MV-4-11 (cell line): ENCODE measurements at places on chromosomes 6 and 20.

GRCh38 chr6:111804627-111805235 lies 68.5 kb downstream of the FYN start:
- peak; percentile 58 for DNase-seq

- DNase-seq = peak; percentile 65
Measured at GRCh38 chr6:150788089-150788488, 77.4 kb upstream of the MTHFD1L start.

DNA sequence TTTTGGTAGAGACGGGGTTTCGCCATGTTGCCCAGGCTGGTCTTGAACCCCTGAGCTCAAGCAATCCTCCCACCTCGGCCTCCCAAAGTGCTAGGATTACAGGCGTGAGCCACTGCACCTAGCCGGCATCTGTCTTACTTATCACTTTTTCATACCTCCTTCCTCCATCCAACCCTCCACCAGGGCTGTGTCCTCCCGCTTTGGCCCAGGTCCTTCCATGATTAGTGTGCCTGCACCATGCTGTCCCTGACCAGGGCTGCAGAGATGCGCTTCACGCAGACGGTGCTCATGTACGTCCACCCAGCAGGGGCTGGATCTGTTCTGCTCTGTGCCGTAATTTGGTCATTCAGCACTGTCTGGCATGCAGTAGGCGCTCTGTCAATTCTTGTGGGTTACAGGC lies 85.8 kb downstream of the SRC start:
- no peak for DNase-seq

DNA sequence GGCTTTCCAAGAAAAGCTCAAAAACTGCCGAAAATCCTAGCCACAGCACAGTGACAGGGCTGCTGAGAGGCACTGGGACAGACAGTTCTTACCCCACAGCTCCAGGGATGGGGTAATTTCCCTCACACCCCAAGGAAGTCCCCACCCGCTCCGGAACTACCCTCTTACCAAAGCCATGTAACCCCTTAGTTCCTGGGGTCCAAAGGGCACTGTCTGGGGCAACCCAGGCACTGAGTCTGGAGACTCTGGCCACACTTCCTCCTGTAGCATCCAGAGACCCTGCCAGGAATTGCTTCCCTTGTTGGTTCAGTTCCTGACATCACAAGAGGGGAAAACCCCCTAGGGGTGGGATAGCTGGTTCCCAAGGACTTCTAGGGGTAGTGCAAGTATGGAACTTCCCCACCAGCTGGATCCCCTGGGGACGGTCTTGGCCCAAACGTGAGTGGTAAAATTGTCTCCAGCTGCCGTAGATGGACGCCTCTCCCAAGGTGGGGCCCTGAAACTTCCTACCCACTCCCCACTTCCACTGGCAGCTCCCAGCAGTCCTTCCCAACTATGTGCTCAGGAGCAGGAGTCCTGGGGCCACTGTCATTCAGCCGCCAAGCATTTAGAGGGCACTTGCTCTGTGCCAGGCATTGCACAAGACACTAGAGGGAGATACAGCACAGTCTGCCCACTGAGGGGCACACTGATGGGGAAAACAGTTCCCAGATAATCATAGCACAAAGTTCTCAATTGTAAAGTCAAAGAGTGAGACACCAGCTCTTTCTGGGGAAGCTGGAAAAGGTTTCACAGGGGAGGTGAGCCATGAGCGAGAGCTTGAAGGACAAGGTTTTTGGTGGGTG lies 17.2 kb upstream of the HCK start:
- peak; percentile 60 for DNase-seq

DNA sequence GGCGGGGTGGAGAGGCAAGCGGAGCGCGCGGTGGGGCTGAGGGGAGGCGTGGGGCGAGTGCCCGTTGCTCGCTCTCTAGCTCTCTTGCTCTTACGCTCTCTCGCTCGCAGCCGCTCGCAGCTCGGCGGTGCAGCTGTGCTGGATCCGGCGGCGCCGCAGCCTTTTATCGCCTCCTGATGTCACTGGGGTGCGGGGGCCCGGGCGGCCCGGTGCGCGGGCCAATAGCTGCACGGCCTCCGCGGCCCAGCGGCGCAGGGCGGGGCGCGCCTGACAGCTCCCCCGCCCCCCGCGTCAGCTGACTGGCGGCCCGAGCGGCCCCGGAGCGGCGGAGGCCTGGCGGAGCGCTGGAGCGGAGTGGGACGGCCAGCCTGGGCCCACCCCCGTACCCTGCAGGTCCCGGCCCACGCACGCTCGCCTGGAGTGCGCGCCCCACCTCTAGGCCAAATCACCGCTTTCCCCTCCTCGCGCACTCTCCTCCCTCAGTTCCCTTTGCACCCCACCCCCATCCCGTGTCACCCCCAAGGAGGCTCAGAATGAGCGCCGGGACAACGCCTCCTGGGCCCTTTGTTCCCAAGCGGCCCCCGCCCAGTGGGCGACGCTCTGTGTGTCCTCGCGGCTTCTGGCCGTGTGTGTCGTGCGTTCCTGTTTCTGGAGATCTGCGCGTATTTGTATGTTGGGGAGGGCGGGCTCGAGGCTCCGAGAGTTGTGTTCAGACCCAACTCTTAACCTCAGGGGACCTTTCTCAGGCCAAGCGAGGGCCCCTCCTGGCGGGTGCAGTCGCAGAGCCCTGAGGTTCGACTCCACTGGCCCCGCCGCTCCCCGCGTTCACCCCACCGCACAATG lies at the start of gene MAFB:
Gene MAFB, minus strand, starts transcription at position 137 of the 843 bp plus-strand sequence. CDS start 386 bp downstream, outside the sequence.
- DNase-seq = peak; percentile 49

- no peak for DNase-seq
Measured at GRCh38 chr6:2949121-2949520, 22.2 kb downstream of the SERPINB6 start.

DNA sequence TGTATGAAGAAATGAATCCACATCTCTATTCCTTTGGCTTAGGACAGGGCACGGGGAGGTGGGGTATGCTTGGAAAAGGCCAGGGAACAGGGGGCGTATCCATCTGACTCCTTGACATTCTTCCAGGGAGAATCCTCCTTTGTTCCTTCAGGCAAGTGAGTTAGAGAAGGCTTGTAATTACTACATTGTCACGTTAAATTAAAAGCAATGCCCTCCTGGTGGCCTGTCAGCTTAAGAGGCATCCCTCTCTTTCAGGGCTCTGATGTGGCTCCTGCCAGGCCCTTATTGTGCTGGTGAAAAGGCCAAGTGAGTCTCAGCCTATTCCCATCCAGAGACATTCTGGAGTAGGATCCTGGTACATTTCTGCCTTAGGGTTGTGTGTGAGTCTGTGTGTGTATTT lies 128.3 kb downstream of the FOXA2 start:
- no peak for DNase-seq

GRCh38 chr6:167711768-167712730 lies 114.7 kb upstream of the AFDN start:
- DNase-seq = peak; percentile 56

GRCh38 chr6:130585587-130585986 lies 219.8 kb downstream of the TMEM200A start:
- DNase-seq = no peak

- DNase-seq = no peak
Measured at GRCh38 chr6:121506761-121507754, 71.6 kb downstream of the GJA1 start.

DNA sequence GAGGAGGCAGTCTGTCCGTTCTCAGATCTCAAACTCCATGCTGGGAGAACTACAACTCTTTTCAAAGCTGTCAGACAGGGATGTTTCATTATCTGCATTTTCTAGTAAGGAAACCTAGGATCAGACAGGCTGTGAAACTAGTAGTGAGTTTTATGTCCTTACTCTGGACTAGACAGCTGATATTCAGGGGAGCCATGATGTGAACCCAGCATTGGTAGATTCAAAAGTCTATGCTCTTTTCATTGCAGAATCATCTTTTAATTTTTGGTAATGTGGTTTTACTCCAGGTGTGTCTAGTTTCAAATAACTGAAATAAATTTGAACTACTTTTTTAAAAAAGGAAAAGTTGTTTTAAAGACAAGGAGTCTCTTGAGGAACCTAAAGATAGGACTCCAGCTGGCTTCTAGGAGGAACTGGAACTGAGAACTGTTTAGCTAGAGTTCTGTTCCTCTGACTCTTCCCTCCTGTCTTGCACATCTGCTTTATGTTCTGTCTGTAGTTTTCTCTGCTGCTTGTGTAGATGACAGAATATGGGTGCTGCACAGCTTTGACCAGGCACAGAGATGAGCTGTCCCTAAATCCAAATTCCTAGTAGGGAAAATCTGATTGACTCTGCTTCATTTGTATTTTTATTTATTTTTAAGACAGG lies 27.8 kb upstream of the RNF144B start:
- peak; percentile 89 for DNase-seq

DNA sequence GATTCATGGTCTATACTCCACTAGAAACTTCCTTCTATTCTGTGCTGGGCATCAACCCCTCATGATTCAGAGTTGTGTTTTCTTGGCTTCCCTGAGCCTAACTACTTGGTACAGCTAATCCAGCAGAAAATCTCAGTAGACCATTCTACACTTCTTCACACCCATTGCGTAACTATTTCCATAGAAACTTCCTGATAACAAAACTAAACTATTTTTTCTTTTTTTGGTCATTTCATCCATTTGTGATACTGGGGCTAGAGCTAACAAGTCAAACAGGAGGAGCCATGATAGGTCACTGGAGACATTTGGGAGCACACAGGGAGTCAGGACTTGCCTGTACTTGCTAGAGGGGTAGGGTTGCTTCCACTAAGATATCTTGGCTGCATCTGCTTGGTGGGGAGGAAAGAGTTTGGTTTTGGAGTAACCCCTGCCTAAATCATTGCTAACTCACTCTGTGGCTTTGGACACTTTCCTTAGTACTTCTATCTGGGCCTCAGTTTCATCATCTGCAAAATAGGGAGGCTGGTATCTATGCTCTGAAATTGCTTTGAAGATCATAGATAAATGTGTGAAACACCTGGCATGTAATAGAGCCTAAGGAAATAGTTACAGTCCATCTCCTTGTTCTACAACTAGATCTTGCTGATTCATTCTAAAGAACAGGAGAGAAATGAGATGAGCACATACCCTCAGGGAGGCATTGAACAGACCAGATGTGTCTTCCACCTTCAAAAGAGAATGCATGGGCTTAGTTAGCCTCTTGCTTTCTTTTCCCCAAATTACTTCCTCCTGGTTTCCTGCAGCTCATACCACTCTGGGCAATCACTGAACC lies 127.9 kb upstream of the ADGRF1 start:
- DNase-seq = peak; percentile 62

- DNase-seq = no peak
Measured at GRCh38 chr6:52503851-52504781, 72.7 kb downstream of the TRAM2 start.

GRCh38 chr6:117290173-117290846 lies 25.0 kb downstream of the VGLL2 start:
- DNase-seq = no peak

DNA sequence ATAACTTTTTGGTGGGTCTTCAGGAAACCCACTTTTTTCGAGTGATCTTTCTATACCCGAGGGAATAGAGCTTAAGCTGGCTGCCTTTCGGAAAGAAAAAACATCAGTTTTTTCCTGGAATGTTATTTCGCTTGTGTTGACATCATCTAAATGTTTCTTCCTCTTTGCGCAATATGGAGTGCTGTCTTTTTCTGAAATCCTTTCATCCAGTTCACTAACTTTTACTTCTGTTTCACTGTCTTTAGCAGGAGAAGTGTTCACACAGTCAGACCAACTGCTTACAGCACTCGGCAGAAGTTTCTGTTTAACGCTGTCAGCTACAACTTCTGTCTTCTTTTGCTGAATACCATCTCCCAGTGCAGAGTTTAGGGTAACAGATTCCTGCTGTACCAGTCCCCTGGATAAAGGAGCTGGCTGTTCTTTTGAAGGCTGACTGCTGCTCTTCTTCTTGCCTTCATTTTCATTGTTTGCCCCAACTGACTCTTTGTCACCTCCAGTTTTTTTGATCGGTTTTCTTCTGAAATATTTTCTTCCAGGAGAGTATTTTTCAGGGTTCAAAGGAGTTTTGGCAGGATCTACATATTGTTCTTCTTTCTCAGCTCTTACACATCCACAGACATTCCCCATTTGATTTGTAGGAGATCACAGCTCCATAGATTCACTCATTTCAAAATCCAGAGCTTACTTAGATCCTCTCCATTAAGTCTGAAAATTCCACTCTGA lies 50.0 kb upstream of the DST start:
- peak; percentile 61 for DNase-seq

- no peak for DNase-seq
Measured at GRCh38 chr6:6920114-6920986, 187.4 kb upstream of the RREB1 start.

DNA sequence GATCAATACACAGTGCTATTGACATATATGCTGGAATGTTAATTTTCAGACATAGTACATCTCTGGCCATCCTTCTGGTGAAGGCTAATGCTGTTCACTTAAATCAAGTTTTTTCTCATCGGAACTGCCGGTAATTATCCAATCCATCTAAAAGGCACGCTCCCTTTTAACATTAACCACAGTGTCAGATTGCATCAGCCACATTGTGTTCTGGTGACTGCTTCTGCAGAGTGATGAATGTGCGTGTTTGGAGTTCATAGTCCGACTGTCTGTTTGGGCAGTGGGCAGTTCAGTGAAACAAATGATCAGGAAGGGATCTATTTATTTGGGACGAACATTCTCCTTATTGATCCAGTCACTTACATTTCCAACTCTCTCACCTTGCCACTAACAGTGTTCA lies 49.5 kb downstream of the SOBP start:
- no peak for DNase-seq

DNA sequence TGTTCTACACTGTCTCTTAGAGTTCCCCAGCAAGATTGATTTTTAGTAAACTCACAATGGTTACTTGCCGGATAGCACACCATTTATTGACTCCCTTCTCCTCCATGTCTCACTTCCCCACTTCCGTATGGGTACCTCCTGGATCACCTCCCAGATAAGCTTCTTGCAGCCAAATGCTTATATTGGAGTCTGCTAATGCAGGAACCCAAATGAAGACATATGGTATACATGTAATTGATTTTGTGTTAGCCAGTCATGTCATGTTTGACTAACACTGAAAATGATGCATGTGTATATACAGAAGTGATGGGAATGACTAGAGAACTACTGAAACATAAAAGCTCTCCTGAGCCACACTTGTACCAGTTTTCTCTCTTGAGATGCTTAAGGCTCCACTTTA lies 46.1 kb upstream of the TMX4 start:
- no peak for DNase-seq

- DNase-seq = no peak
Measured at GRCh38 chr6:91486200-91486599, 899.3 kb upstream of the MAP3K7 start.

DNA sequence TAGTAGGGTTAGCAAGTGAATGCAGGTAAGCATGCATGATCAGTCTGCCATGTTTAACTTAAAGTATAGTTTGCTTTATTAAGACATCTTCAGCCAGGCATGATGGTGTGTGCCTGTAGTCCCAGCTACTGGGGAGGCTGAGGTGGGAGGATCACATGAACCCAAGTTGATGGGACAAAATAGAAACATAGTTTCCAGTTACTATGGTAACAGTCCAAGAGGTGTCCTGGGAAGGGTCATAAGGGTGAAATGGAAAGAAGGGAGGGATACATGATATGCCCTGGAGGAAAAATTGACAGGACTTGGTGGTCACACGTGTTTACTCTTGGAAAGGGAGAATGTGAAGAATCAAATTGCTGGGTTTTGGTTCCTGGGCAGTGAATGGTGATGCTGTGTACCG lies 139.6 kb downstream of the SULF2 start:
- no peak for DNase-seq
